Skeletal muscle cell (primary cell): ENCODE measurements at places on chromosomes 16 and 17.

DNA sequence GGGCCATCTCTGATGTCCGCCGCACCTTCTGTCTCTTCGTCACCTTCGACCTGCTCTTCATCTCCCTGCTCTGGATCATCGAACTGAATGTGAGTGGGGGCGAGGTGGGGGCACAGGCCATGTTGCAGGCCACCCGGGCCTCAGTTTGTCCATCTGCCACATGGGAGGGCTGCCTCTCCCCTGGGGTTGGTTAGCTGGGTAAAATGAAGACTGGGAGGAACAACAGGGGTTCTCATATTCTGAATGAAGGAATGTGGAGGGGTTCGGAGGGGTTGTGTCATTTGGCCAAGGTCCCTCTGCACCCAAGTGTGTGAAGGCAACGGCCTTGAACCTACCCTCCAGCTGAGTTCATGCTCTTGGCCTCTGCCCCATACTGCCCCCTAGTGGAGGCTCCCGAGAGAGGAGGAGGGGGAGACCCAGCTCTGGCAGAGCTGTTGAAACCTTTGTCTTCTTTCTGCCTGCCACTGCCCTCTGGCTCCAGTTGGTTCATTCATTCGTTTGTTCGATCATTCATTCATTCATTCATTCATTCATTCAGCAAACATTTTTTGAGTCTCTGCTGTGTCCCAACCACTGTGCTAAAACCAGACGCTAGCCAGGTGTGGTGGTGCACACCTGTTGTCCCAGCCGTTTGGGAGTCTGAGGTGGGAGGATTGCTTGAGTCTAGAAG lies 11.4 kb upstream of the TCAP start:
- DNase-seq, result no peak

- peak; percentile 14 for DNase-seq
Observed at GRCh38 chr17:12282056-12282455, 261.4 kb downstream of the MAP2K4 start.

DNA sequence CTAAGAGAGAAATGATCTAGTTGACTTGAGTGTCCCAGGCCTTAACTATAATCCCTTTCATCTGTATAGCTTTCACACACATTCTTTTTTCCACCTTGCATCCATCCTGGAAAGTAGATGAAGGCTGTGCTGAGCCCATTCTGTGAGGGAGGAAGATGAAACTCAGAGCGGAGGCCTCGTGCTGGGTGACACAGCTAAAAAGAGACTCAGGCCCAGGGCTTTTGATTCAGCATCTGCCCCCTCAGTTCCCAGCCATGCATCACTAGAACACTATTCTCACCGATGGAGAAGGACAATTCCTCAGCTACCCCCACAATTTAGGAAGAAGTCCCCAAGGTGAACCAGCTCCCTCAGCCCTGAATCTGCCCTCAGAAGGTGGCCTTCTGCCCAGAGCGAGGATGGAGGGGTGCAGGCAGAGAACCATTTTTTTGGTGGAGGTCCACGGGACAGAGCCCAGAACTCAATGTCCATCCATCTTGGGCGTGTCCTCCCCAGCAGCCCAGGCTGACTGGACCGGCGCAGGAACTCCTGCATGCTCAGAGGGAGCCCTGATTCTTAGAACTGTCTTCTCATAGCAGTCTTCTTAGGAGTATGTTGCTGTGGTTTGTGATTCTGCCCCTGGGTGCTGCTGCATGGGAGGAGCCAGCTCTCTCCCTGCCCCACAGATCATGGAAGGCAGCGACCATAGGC lies 5.8 kb upstream of the MYCBPAP start:
- DNase-seq, result no peak

GRCh38 chr17:82215095-82215971 lies 2.7 kb upstream of the CCDC57 start:
- no peak for DNase-seq

GRCh38 chr17:15742921-15743320 lies 10.8 kb downstream of the TBC1D26 start:
- no peak for DNase-seq

DNA sequence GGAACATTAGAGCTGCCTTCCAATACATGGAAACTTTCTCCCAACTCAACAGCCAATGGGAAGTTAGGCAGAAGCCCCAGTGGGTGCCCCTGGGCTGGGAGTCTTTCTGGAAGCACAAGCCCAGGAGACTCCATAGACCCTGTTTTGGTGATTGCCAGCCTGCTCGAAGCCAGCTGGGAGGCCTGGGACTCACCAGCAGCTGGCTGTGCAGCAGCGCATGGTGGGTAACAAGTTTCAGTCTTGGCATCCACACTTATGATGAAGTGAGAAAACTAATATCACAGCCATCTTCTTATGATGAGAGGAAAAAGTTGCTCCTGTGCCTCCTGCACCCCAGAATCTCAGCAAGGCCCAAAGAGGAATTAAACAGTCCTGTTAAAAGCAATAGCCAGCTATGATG lies 522.5 kb upstream of the CDH5 start:
- no peak for DNase-seq

DNA sequence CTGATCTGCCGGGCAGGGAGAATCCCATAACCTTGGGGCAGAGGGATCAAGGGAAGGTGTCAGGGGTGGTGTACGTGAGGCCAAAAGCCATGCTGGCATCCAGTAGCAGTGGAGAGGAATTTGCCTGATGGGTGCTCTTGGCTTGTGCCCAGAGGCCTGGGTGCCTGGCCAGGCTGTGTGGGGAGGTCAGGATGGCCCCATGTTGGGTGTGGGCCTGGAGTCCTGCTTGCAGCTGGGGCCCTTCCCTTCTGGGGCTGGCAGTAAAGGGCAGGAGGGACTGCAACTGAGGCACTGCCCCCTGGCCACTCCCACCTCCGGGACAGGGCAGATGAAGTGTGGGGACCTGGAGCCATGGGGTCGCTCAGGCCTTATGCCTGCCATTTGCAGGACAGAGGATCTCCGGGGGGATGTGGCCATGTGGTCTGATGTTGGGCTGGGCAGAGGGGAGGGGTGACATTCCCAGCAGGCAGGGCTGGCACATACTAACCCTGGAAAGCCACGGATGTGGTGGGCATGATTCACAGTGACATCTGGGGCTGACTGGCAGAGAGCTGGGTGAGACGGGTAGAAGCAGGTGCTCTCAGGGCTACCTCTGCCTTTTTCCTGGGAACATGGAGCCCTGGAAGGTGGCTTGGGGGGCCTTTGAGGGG lies 3.5 kb downstream of the FMNL1 start:
- no peak for DNase-seq

- DNase-seq, result no peak
Observed at GRCh38 chr16:31388535-31388934, 4.6 kb upstream of the ITGAD start.

GRCh38 chr16:89491238-89491869 lies 993 bp upstream of the ANKRD11 start:
- DNase-seq, result no peak
